ENCODE measurements at places on chromosomes 13 and 19.

GRCh38 chr19:38913958-38914357 lies 2.0 kb upstream of the CCER2 start:
- DNase-seq: no peak

DNA sequence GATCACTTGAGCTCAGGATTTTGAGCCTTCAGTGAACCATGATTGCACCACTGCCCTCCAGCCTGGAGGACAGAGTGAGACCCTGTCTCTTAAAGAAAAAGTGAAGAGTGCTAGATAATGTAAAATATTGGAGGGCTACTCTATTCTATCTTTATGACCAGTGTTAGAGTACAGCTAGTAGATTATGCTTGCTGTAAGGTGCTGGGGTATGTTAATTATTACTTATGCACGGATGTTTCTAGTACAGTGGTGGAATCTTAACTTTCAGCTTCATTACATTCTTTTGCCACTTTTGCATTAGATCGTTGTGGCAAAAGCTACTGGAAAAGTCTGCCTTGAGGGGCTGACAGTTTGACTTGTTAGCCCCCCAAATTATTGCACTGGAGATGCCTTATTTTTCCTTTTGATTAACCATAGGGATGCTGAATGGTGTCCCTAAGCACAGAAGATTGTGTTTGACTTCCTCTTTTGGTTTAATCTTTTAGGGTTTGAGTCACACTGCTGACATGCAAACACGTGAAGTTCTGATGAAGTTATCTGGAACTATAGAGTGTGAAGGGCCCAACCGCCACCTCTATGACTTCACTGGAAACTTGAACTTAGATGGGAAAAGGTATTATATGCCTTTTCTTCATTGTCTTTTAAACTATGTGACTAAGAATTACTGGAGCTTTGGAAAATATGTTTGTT lies 169.8 kb downstream of the ATP8A2 start:
- no peak for DNase-seq

DNA sequence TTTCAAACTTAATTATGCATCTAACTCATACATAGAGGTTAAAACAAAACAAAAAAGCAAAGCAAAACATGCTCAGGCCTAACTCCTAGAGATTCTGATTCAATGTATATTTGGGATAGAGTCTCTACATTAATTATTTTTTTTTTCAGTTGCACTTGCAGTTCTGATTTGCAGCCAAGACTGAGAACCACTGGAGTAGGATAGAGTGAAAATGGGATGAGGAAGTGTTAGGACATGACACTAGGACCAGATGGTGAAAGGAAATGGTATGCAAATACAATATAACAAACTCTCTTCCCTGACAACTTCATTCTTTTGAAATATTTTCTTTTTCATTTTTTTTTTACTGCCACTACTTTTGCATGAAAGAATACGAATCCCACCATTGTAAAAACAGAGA lies 1.8 kb downstream of the CCDC122 start:
- DNase-seq: no peak

DNA sequence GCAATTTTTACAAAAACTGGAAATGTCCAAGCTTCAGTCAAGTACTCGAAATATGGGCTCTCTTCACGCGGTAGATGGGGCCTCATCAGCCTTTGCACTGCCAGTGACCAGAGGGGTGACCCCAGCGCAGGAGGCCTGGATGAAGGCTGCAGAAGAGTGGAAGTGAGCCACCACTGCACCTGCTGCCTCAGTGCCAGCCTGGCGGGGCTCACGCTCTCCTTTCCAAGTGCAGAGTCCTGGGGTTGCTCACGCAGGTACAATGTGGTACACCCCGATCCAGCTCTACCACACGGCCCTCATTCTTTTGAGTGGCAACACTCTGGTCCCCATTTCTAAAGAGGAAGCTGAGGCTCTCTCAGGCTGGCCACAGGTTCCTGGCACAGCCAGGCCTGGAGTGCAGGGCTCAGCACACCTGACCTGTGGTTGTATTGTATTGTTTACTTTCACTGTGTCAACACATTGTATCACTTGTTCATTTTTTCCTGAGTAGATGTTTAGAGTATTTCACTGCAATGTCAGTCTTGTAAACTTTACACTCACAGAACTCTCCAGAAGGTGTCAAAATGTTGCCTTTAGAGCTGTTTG lies 97.3 kb upstream of the SOX1 start:
- no peak for DNase-seq

DNA sequence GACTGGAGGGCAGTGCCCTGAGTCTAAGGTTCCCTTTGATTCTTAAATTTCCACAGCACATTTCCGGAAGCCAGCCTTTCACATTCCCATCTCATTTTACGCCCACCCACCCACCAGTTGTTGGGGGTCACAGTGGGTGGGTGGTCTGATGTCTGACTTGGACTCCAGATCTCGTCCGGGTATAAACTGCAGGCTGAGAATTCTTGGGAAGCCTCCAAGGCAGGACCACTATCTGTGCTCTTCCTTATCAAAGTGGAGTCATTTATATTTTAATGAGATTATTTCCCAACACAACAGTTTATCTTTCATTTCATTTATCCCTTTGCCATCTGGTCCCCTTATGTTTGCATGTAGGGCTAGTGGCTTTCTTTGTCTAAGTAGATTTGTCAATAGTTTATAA lies 3.6 kb upstream of the FAM124A start:
- DNase-seq: no peak

GRCh38 chr13:83827338-83827737 lies 54.9 kb downstream of the SLITRK1 start:
- DNase-seq: no peak

- DNase-seq: no peak
These were observed 48.3 kb upstream of the RFXAP start for GRCh38 chr13:36770741-36771140.

DNA sequence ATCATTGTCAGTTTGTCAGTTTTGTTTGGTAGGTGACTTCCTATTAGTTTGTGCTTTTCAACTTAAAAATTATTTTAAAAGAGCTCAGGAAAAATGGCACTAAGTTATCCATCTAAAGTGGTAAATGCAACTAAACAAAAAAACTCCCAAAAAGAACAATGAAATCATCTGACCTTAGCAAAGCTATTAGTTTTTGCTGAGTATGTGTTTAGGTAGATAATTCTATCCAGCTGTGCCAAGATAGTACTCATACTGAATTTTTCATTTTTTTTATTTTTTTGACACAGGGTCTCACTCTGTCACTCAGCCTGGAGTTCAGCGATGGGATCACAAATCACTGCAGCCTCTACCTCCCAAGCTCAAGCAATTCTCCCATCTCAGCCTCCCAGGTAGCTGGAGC lies 645.3 kb downstream of the TBC1D4 start:
- no peak for DNase-seq

DNA sequence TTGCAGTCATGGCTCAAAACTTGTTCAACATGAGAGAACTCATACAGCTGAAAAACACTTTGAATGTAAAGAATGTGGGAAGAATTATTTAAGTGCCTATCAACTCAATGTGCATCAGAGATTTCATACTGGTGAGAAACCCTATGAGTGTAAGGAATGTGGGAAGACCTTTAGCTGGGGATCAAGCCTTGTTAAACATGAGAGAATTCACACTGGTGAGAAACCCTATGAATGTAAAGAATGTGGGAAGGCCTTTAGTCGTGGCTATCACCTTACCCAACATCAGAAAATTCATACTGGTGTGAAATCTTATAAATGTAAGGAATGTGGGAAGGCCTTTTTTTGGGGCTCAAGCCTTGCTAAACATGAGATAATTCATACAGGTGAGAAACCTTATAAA lies 20.1 kb downstream of the ZNF283 start:
- DNase-seq: no peak

DNA sequence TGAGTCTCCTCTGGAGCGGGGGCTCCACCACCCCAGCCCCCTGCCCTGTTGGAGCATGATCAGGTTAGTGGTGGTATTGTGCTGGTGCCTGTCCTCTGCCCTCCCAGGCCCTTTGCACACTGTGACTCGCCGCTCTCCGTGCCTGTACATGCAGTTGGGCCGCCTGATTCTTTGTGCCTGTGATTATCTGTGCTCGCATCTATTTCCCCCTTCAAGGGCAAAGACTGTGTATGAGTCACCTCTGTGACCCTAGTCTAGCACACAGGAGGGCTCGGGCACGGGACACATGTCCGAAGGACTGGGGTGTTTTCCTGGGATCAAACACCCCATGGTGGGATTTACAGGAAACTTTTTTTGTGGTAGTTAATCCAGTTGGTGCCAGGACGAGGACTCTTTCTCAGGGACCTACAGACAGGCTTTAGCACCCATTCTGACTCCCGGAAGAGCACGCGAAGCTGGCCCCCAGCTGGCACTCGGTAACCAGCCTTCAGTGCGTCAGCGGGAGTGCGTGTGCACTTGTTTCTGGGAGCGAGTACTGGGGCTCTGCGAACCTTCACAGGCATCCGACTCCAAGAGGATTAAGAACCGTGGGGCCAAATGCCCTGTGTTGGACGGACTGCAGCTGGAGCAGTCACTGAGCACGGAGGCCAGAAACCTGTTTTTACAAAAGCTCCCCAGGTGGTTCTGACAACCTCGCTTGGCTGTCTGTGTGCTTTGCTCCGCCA lies 6.7 kb downstream of the PPP1R37 start:
- no peak for DNase-seq

GRCh38 chr13:47594833-47595232 lies 406.2 kb downstream of the SUCLA2 start:
- DNase-seq: no peak

DNA sequence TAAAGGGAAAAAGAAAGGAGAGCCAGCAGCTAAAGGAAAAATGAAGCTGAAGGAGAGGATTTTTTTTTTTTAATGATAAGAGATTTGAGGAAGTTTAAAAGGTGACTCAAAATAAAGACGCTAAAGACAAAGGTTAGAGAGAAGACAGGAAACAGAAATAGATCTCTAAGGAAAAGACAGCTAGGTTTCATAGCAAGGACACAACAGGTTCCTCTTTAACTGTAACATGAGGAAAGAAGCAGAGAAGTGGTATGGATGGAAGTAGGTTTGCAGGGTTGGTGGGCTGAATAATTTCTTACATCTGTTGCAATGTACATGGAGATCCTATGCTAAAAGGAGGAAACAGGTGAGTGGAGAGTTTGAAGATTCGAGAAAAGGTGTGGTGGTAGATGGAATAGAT lies 107.5 kb downstream of the MYCBP2 start:
- DNase-seq: no peak

- DNase-seq: no peak
These were observed at the start of gene LYL1 for GRCh38 chr19:13102666-13103580. TSS of gene LYL1 (minus strand) at chr19:13102858. CDS start at chr19:13101171, 1,687 bp downstream.

GRCh38 chr13:43786766-43787517 lies at the start of gene ENOX1:
TSS of gene ENOX1 (minus strand) at chr13:43786972.
- peak; percentile 53 for DNase-seq

GRCh38 chr13:102275969-102276368 lies 125.9 kb downstream of the FGF14 start:
- DNase-seq: no peak

GRCh38 chr19:49132974-49133609 lies 13.7 kb downstream of the PPFIA3 start:
- DNase-seq: no peak

- DNase-seq: no peak
These were observed 451.5 kb upstream of the MIR17HG start for GRCh38 chr13:90896002-90896401.

Data from GM12891 (cell line).